Dermis microvascular lymphatic vessel endothelial cell (primary cell): ENCODE measurements at places on chromosomes 2 and 18. TPM values are rescaled to one million over a fixed set of nuclear protein-coding genes. Genes with fewer than 3 reads are reported as not detected.

Gene COPS9
- total RNA-seq, result 117 and 160 TPM in 2 replicates

Gene EPAS1
- 109 and 193 TPM in 2 replicates for total RNA-seq

Gene DSG2
- total RNA-seq, result 3.3 and 22.3 TPM in 2 replicates

Gene NXPH2
- total RNA-seq, result not detected in 2 replicates

Gene UGT1A4
- total RNA-seq, result not detected in 2 replicates

Gene TCF23
- total RNA-seq, result not detected in 2 replicates

Gene KCNK3
- not detected in 2 replicates for total RNA-seq

Gene TMEM198
- total RNA-seq, result not detected in 2 replicates

Gene MRPL19
- 22.9 and 36.5 TPM in 2 replicates for total RNA-seq

Gene ACMSD
- total RNA-seq, result not detected in 2 replicates

Gene HAAO
- total RNA-seq, result not detected in 2 replicates

Gene AQP12A
- total RNA-seq, result not detected in 2 replicates

Gene ICOS
- under 0.01 TPM in 1 of 2 replicates, not detected in the other for total RNA-seq

Gene SERPINB10
- total RNA-seq, result not detected in 2 replicates
